ENCODE measurements at places on chromosomes 11 and 22.

GRCh38 chr11:93279851-93280347 is 50.6 kb upstream of the DEUP1 start:
- DNase-seq, result no peak

- DNase-seq, result no peak
These were observed 2.1 kb downstream of the OR9G1 start for GRCh38 chr11:56700914-56701485.

DNA sequence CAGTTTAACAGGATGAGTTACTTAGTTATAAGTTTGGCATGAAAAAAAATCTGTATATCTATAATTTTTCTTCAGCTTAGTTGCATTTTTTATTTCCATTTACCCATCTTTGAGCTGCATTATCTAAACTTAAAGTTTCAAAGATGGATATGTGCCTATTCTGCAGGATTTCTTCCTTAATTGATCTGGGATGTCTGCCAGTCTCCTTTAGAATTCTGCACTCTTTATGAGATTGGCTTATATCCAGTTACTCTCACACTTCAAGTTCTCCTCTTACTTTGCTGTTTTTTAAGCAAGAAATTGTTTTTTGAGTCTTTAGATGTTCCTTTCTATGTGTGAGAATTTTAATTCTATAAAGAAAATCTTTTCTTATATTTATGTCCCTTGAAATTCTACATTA is 5.1 kb upstream of the PDGFD start:
- DNase-seq, result no peak

GRCh38 chr11:72430741-72431570 is 3.4 kb downstream of the CLPB start:
- peak; percentile 62 for DNase-seq

- DNase-seq, result no peak
These were observed 123.9 kb downstream of the VPREB1 start for GRCh38 chr22:22368516-22368915.

- DNase-seq, result no peak
These were observed 251.4 kb downstream of the LUZP2 start for GRCh38 chr11:24748261-24748660.

DNA sequence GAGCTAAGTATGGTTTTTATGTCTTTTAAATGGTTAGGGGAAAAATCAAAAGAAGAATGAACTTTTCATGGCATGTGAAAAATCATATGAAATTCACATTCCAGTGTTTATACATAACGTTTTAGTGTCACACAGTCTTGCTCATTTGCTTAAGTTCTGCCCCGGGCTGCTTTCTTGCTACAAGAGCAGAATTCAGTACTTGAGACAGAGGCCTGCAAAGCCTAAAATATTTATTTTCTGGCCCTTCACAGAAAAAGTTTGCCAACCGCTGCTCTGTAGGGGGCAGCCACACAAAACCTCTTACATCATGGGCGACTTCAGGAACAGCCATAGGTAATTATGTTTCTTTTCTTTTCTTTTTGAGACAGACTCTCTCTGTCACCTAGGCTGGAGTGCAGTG is 1.0 kb upstream of the ATG2A start:
- DNase-seq, result peak; percentile 76

DNA sequence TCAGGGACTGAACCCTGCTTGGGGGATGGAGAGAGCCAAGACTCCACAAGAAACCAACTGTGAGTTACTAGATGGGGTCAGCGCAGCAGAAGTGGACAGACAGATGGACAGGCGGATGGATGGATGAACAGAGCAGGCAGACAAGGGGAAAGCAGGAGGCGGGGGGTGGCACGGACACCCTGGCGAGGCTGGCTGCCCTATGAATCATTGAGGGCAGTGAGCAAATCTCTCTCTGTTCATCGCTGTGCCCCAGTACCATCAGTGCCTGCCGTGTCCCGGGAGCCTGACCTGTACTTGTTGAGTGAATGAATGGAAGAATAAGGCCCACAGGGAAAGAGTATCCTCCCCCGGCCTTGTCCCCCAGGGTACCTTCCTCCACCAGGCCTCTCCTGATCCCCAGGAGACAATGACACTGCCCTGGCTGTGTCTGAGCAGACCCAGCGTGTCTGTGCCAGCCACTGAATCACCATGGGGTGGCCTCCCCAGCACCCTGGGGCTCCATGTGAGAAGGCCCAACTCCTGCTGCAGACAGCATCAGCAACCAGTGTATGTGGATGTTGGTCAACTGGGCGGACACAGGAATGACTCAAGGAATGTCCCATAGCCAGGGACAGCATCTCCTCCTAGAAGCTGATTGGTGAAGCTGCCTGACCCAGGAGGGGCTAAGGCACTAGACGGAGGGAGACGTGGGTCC is 5.1 kb upstream of the KLHL35 start:
- no peak for DNase-seq

DNA sequence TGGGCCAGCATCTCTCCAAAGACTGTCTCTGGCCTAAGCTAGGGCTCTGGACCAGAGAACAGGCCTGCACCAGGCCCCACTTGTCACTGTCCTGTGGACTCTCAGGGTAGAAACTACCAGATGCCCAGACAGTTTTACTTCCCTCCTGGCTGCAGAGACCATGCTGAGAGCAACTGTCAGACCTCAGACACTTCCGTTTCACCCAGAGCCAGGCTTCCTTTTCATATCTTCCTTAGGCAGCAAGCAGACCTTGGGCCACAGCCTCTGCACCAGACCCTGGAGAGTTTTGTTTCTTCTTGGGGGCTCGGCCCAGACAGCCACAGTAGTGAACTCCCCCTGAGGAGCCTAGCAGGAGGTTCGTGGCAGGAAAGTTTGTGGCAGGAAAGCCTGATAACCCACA is 12.1 kb upstream of the FCHSD2 start:
- no peak for DNase-seq

GRCh38 chr11:70265341-70265740 is 5.1 kb upstream of the PPFIA1 start:
- no peak for DNase-seq

DNA sequence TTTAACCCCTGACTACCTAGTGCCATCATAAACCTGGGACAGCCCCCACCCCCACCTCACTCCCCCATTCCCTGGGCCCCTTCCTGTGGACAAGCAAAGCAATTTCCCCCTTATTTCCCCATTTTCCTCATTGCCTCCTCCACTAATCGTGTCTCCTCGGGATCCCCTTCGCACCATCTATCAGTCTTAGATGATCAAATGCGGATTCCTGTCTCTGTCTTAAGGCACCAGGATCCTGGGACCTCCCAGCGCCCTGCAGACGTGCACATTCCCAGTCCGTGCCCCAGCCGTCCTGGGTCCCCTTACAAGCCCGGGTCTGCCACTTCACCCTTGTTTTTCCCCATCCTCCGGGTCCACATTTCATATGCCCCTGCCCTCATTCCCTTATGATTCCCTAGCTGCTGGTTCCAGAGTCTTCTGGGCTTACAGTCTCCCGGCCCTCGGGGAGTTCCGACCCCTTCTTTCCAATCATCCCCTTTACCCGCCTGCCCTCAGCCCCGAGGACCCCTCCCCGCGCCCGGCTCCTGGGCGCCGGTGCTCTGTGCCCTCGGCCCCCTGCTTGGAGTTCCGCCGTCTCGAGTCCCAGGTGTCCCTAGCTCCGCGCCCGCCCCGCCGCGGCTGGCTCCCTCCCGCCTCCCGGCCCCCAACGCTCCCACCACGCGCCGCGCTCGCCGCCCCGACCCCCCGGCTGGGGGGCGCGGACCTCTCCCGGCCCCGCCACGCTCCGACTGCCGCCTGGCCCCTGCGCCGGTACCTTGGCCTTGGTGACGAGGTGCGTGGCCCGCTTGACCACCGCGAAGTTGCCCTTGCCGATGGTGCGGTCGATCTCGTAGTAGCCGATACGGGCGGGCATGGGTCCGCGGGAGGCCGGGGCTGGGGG is 599 bp downstream of the SIK3 start:
- peak; percentile 52 for DNase-seq

DNA sequence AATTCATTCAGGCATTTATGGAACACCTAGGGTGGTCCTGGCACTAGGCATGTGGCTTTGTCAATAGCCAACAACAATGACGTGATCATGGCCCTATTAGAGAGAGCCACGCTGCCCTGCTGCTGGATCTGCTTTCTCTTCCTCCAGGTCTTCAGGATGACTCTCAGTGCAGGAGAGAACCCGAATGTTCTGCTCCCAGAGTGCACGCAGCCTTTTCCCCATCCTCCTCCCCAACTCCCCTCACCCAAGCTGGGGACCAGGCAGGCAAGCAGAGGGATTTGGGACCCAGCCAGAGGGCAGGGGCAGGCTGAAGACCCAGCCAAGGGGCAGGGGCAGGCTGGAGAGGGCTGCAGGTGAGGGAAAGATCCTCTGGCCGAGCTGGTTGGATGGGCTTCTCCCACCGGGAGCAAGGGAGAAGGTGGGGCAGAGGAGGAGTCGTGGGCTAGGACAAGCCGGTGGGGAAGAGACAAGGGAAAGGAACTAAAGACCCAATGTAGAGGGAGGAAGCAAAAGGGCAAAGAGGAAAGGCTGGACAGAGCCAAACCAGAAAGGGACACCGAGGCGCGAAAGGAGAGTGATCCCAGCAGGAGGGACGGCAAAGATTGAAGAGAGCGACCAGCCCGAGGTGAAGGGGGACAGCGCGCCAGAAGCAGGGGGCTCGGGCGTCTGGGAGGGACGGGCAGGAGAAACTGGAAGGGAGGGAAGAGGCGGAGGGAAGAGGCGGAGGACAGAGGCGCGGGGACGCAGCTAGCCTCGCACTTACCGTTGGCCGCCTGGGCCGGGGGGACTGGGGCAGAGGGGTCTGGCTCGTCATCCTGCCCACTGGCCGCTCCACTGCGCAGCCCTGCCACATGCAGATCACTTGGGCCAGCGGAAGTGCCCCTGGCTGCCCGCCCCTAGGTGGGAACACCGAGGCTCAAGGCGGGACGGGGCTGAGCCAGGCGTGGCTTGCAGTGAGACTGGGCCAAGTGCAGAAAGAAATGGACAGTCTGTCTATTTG is at the start of gene KCTD14:
Gene KCTD14 (minus strand): TSS at position 880 of the 1,000 bp plus-strand sequence. CDS start 27 bp downstream, at position 853.
- DNase-seq, result peak; percentile 71

- DNase-seq, result no peak
These were observed 15.0 kb downstream of the TSKU start for GRCh38 chr11:76798202-76798581.

GRCh38 chr11:103623933-103624332 is 412.5 kb upstream of the DDI1 start:
- DNase-seq, result no peak

- DNase-seq, result peak; percentile 54
These were observed 13.0 kb upstream of the MYEOV start for GRCh38 chr11:69280994-69281393.

DNA sequence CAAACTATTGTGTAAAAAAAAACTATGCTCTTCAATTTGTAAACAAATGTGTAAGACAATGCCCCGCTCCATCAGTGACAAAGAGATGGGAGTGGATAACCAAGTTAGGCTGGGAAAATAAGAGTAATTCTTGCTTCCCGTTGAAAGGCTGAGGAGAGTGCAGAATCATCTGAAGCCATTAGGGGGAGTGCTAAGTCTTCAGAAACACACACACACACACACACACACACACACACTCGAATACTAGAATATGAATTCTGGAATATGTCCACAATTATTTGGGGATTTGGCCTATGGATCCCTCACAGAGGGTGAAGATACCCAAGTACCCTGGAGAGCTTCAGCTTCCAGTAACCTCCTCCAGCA is 27.8 kb upstream of the ROBO3 start:
- DNase-seq, result peak; percentile 90

DNA sequence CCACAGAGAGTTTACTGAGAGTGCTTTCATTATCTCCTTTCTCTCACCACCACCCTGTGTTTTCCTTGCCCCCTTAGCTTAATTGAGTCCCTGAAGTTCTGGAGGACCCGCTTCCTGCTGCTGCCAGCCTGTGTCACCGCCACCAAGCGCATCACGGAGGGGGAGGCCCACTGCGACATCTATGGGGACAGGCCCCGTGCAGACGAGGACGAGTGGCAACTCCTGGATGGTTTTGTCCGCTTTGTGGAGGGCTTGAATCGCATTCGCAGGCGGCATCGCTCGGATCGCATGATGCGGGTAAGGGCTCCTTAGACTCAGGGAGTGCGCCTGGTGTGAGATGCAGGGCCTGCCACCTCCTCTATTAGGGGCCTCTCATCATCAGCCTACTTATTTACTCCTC is 91.1 kb downstream of the DEPDC5 start:
- DNase-seq, result no peak

GRCh38 chr22:45628515-45628914 is 43.1 kb upstream of the ATXN10 start:
- DNase-seq, result no peak

GRCh38 chr11:17736930-17737817 is 2.6 kb downstream of the KCNC1 start:
- no peak for DNase-seq

DNA sequence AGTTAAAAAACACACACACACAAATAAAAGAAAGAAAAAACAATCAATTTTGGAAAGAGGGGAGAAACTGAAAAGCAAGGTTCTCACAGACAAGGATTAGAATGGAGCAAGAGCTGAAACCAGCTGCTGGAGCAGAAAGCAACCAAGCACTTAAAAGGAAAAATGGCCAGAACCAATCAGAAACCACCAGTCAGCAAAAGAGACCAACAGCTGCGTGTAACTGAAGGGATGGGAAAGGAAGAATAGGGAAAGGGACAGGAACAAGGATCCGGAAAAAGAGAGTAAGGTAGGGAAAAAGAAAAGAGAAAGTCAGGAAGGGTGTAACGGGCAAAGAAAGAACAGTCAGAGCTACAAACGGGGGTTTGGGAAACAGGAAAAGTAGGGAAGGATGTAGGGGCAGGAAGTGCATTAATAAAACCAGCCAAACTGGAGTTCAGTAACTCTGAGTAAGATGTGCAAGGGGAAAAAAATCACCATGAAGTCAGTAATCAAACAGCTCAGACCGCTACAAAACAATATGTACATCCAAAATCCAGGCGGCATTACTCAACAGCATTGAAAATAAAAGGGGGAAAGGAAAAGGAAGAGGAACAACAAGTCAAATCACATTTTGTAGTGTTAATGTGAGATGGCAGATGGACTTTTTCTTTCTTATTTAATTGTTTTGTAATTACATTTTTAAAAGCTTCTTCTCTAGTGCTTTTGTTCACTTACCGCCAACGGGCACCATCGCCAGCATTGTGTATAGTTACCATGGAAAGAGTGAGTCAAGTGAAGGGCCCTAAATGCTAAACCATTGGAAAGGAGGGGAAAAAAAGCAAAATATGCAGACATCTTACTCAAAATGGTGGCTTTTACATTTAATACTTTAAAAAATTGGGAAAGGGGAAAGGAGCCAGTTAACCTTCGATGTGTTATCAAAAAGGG is 49.2 kb downstream of the APOL5 start:
- DNase-seq, result peak; percentile 22

- no peak for DNase-seq
These were observed 48.7 kb downstream of the TSPAN18 start for GRCh38 chr11:44775366-44775984.

- no peak for DNase-seq
These were observed 60.5 kb downstream of the SVIP start for GRCh38 chr11:22769081-22769480.

- DNase-seq, result no peak
These were observed 10.5 kb upstream of the JHY start for GRCh38 chr11:122872046-122872445.

DNA sequence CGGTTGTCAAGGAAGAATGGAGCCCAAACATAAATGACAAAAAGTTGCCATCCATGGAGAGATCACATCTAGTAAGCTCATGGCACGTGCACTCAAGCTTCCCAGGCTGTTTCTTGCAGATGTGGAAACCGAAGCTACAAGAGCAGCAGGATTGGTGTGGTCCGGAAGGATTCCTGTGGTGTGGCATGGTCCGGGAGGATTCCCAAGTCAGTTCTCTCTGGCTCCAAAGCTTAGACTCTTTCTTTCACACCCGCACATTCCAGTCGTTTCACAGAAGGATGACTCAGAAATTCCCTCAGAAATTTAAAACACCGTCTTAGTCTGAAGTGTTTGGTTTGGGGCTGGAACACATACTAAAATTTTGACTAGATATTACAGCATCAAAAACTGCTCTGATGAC is 78.0 kb upstream of the DRD2 start:
- no peak for DNase-seq

GRCh38 chr22:22060200-22061084 is 77.9 kb upstream of the TOP3B start:
- DNase-seq, result no peak
